Activated CD4-positive, alpha-beta T cell treated with anti-CD3 and anti-CD28 coated beads, Interleukin-2, amount 10 ng/mL, durations not matched to agents 7 days and 5 days (primary cell): ENCODE measurements at places on chromosomes 12 and 14.

DNA sequence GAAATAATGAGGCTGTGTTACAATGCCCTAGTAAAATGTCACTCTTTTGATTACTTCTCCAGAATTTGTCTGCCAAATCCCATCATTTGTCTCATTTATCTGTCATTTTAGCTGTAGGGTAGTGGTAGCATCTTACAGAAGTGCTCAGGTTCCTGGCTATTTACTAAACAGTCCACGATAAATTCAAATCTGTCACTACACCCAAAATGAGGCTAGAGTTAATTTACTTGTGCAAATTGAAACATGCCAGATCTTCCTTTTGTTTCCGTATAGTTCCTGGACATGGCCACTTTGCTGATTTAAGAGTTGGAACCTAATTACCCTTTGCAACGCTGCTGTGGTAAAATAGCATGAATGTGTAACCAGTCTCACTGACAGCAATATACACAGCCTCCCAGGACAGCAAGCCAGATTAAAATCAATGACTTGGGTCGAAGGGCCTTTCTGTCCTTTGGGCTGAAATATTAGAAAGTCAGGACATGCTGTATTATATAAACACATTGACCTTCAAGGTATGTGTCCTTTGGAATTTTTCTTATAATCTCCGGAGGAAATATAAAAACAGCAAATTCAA lies 485.4 kb downstream of the MDGA2 start:
- no peak for DNase-seq

GRCh38 chr12:66627988-66628317 lies 50.9 kb downstream of the GRIP1 start:
- no peak for DNase-seq

DNA sequence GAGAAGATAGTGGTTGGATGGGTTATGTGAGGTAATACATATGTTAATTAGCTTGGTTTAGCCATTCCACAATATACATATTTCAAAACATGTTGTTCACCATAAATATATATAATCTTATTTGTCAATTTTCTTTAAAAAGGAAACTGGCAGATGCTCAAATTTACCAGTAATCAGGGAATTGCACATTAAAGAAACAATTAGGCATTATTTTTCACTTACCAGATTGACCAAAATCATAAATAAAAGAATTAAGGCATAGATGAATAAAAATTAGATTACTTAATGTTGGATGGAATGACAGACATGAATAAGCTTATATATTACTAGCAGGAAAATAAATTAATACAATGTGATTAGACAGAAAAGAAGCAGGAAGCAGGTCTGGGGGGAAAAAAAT lies 147.2 kb downstream of the PLEKHA5 start:
- DNase-seq, result no peak

DNA sequence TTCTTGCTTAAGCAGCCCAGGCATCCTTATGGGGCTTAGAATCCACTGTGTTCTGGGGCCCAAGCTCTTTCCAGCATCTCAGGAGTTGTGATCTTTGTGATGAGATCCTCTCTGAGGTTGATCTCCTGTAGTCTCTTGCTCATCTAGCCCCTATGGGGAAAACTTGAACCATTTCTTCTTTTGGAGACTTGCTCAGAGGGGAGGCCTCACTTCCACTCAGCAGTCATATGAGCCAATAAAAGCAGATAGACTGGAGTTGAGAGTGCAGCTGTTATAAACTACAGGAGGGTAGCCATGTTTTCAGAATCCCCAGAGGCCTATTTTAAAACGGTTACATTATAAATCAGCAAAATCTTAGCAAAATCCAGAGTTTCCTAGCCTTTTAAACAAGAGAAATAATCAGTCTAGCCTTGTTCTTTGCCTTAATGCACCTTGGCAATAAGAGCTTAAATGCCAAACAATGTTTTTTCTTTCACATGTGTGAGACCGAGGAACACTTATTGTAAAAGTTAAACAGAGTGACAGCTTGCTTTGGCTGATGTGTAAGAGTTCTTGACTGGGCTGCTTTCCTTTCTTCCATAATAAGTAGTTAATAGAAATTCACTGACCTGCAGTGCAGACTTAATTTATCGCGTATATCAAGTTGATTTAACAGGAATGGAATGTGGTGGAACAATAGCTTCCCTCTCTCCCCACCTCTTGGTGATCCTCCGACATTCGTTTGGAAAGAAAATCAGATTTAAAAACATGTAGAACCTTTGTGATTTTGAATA lies 168.3 kb downstream of the NEDD1 start:
- no peak for DNase-seq

- no peak for DNase-seq
Observed at GRCh38 chr12:60257063-60257462, 661.2 kb downstream of the SLC16A7 start.

DNA sequence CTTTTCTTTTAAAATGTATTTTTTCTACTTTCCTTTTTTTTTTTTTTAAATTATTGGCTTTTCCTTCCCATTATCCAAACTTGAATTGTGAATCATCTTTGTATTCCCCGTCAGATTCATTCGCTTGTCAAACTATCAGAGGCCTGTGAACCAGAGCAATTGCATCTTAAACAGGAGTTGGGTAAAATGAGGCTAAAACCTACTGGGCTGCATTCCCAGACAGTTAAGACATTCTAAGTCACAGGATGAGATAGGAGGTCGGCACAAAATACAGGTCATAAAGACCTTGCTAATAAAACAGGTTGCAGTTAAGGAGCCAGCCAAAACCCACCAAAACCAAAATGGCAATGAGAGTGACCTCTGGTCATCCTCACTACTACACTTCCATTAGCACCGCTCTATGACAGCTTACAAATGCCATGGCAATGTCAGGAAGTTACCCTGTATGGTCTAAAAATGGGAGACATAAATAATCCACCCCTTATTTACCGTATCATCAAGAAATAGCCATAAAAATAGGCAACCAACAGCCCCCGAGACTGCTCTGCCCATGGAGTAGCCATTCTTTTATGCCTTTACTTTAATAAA lies 19.9 kb downstream of the FUT8 start:
- no peak for DNase-seq

GRCh38 chr14:89144066-89144465 lies 273.0 kb downstream of the FOXN3 start:
- no peak for DNase-seq

DNA sequence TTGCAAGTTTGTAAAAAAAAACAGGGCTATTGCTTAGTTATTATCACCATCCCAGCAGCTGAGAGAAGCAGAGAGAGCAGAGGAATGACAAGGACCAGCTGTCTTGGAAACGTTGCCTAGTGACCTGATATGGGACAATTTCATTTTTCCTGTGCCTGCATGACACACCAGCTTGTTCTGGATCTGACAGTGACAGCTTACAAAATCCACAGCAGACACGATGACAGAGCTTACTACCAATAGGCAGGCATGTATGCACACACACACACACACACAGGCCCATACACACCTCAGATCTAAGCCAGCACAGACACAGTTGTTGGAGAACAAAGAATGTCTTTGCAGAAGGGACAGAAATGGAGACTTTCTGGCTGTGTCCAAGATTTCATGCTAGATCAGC lies 25.4 kb downstream of the HSPB8 start:
- no peak for DNase-seq

- no peak for DNase-seq
Observed at GRCh38 chr14:34466691-34467090, 4.7 kb upstream of the SPTSSA start.

DNA sequence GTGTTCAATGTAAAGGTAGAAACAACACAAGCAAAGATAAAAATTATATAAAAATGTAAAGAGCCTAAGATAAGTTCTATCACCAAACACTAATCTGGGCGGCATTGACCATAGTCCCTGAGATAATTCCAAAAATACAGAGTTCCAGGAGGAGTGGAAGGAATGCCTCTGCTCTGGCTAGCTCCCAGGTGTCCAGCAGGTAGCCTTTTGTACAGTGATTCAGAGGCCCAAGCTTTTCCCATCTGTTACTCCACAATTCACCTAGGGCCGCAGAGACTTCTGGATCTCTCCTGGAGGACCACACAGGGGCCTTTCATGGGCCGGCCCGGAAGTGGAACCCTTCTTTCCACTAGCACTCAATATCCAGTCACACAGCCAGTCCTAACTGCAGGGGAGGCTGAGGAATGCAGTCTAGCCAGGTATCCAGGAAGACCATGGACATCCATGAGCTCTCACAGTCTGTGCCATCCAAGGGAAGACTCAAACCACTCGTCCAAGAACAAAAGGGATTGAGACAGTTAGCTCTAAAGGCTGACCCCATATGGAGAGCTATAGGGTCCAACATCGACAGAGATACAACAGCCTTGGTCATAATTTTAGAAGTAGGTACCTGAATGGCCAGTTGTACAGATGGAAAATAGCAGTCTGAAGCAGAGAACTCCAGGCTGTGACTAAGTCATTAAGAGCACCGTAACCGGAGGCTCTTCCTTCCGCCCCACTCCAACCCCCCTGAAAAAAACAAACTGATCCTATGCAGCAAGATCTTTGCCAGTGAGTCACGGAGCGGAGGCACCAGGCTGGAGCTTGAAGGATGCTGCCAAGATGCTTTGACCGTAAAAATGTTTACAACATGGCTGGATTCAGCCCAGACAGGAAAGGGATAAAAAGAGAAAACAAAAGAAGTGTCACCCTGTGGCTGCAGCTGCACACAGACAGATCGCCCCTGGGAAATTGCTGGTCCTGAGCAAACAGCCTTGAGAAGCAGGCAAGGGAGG lies 204.8 kb downstream of the NUAK1 start:
- DNase-seq, result no peak

- DNase-seq, result peak; percentile 74
Observed at GRCh38 chr12:108838194-108839017, 19.0 kb downstream of the SSH1 start.

- DNase-seq, result peak; percentile 59
Observed at GRCh38 chr12:117367006-117367638, 5.7 kb upstream of the NOS1 start.

DNA sequence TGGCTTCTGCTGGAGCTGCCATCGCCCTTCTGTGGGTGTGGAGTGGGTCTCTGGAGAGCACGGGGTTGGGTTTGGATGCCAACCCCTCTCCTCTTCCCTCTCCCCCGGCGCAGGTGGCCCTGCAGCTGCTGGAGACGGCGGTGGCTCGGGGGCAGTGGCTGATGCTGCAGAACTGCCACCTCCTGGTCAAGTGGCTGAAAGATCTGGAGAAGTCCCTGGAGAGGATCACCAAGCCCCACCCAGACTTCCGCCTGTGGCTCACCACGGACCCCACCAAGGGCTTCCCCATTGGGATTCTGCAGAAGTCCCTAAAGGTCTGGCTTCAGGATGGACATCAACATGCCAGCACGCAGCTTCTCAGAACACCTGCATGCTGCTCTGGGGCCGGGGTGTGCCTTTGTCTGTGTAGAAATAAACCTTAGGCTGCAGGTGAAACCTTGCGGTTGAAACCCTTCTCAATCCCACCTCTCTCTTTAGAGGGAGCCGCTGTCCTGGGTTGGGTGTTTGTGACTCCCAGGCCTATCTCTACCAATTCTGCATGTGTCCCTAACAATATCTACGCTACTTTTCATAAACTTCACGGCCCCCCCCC lies 44.3 kb downstream of the CCDC92 start:
- DNase-seq, result no peak

DNA sequence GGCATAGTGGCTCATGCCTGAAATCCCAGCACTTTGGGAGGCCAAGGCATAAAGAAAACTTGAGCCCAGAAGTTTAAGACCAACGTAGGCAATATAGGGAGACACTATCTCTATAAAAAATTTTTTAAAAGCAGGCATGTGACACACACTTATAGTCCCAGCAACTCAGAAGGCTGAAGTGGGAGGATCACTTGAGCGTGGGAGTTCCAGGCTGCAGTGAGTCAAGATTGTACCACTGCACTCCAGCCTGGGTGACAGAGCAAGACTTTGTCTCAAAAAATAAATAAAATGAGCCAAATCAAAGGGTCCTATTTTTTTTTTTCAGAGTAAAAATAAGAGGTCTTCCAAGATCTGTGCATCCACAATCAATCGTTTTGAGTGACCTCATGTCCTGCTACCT lies 237.6 kb downstream of the SLC16A7 start:
- no peak for DNase-seq

GRCh38 chr14:75561013-75561432 lies 17.4 kb upstream of the FLVCR2 start:
- peak; percentile 45 for DNase-seq

DNA sequence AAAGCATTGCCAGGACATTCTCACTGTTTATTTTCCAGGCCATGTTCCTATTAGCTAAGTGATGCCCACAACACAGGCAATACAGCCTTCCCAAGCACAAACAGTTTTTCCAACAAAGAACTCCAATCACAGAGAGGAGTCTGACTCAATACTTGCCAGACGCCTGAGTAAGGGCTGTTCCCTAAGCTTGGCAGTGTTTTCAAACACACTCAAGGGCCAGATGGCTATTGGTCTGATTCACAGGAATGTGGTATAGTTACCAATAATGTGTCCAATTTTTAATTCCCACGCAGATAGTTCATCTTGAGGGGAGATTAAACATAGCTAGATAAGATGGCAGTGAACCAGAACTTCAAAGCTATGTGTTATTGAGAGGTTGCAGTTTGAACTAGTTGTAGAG lies 381.0 kb downstream of the SNAPC1 start:
- DNase-seq, result no peak

DNA sequence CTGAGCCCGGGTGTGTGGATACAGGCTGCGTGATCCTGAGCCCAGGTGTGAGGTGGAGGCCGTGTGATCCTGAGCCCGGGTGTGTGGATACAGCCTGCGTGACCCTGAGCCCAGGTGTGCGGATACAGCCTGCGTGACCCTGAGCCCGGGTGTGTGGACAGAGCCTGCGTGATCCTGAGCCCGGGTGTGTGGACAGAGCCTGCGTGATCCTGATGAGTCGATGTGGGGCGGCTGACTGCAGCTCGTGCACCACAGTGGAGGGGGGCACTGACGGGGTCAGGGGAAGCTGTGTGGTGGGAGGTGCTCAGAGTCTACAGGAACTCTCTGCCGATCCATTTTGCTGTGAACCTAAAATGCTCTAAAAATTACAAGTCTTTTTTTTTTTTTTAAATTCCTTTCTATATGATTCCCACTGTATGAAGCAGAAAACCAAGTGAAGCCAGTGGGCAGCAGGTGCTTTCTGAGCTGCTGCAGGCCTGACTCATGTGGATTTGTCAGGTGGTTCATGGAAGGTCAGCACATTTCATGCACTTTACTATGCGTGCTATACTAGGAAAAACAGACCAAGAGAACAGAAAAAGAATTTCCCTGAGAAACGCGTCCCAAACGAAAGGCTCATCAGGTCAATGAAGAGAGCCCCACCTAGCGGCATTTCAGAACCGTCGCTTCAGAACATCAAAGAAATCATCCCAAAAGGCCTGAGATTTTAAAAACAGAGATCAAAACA lies 19.3 kb downstream of the BRF1 start:
- DNase-seq, result peak; percentile 52
